Body of pancreas (tissue), 4 donors: ENCODE measurements at places on chromosomes 2 and 18. TPM values are rescaled to one million over a fixed set of nuclear protein-coding genes. Genes with fewer than 3 reads are reported as not detected.
A peak's percentile ranks its signal among the peaks of the same experiment; 100 is the strongest.

Gene PIGN
- total RNA-seq = 28.7 TPM

Gene E2F6
- 9.2 TPM for total RNA-seq

Gene MARCO
- 1.0 TPM for total RNA-seq

Gene ZRANB3
- total RNA-seq = 10.2 TPM

Gene RBM44
- total RNA-seq = 1.6 TPM

Gene FOXD4L1
- total RNA-seq = 0.52 TPM

GRCh38 chr18:70840649-70841048 is 551.8 kb downstream of the SOCS6 start:
- DNase-seq = no peak

- no peak for DNase-seq
Observed at GRCh38 chr18:69365658-69366057, 35.0 kb upstream of the DOK6 start.

- no peak for DNase-seq
Observed at GRCh38 chr2:236769981-236770671, 200.5 kb downstream of the ACKR3 start.

DNA sequence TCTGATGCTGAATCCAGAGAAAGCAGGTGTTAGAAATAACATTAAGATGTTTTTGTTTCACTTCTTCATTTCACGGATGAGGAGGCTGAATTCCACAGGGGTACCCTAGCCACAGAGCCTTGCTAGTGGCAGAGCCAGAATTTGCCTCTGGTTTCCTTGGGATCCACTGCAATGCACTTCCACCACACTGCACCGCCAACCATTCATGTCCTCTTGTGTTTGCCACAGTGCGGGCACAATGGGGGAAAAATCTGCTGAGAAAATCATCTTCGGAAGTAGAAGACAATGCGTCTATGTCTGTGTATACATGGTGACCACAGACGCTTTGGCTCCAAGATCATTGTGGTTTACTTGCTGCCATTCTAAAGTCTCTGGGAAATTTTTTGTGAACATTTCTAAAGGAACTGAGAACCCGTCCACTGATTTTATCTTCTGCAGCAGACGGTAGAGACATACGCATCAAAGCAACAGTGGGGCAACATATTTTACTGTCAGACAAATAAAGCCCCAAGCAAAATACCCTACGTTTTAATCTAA is 14.9 kb downstream of the ICOS start:
- no peak for DNase-seq

- no peak for DNase-seq
Observed at GRCh38 chr2:216104691-216105090, 4.5 kb upstream of the XRCC5 start.

DNA sequence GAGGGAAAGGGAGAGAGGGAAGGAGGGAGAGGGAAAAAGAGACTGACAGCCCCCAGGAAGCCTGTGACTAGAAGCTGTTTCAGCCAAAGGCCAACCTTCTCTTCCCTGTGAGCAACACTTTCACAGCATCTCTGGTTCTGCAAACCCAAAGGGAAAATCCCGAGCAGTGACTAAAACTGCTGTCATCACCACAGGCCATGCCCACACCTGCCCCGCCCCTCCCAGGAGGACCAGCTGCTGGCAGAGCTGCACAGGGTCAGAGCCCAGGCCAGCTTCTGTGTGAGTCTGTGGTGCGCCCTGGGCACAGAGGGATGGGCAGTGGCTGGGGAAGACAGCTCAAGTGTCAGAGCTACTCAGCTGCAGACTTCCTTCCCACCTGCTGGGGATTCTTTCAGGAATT is 64.9 kb upstream of the OTOS start:
- no peak for DNase-seq

GRCh38 chr2:233436691-233437438 is 82.6 kb downstream of the DGKD start:
- DNase-seq = no peak

DNA sequence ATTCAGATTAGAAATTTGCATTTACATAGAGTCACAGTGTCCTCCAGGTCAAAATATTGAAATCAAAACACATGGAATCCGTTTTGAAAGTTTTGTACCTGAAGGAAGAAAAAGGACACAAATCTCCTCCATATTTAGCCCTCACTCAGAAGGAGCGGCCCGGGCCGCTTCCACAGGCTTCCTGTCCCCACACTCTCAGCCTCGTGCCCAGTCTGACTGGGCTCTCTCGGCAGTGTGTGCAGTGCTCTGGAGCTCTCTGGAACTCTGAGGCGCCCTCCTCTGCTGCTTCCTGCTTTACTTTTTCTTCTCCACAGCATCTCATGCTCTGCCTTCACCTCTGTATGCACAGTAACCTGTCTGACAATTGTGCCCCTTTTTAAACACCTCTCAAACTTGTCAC is 22.2 kb upstream of the ZFP36L2 start:
- DNase-seq = no peak

- peak; percentile 57 for DNase-seq
Observed at GRCh38 chr18:36028859-36029258, 38.5 kb downstream of the RPRD1A start.

DNA sequence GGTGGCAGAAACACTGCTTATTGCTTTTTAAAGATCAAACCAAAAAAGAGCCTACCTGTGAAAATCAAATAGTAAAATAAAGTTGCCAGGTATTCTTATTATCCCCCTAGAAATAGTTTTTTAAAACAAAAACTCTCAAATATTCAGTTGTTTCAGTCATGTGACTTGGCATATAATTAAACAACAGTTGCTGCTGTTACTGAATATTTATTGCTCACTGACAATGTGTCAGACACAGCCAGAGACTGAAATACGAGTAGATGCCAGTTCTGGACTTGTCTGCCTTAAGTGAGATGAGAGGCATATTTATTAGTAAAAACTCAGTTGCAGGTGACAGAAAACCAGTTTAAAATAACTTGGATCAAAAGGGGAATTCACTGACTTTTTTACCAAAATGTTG is 106.0 kb upstream of the RAB12 start:
- DNase-seq = no peak

- DNase-seq = no peak
Observed at GRCh38 chr18:23186781-23187180, 51.5 kb downstream of the CABLES1 start.

DNA sequence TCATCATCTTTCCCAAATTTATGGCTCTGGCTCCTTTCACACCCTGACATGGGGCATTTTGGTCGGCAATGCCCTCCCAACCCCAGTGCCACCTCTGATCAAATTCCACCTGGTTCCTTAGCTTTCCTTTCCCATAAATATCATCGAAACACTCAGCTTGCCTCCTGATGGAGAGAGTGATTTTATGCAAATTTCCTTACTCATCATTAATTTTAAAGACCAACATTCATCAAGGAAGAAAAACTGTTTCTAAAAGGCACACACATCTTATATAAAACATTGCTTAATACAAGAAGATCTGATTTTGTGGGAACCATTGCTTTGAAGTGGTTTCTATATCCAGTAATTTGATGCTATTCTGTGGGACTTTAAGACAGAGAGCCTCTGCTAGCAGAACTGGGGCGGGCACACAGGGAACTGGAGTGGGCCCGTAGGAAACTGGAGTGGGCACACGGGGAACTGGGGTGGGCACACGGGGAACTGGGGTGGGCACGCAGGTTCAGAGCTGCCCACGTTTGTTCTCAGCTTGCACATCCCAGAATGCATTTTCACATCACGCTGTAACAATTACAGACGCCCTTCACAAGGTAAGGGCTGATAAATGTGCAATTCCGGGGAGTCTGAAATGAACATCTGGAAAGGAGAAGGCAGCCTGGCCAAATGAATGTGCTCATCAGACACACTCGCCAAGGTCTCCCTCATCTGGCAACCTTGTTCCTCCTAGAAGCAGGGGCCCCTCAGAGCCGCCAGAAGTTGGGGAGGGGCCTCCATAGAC is 174.2 kb downstream of the RTP5 start:
- DNase-seq = no peak

DNA sequence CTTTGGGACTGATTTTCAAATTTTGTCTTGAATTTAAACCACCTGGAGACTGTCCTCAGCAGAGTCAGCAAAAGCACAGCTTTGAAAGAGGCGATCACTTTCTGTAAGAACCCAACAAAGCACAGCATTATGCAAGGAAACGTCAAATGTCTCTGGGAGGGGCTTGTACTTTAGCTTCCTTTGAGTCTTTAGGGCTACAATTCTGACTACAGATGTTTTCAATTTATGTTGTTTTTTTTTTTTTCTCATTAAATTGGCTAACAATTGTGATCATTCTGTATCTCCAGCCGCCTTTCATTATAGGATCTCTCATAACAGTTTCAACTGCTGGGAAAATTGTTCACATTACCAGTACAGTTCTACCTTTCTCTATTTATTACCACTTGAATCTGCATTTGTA is 48.3 kb downstream of the COL3A1 start:
- DNase-seq = no peak
